ENCODE measurements at places on chromosomes 5 and 9.

DNA sequence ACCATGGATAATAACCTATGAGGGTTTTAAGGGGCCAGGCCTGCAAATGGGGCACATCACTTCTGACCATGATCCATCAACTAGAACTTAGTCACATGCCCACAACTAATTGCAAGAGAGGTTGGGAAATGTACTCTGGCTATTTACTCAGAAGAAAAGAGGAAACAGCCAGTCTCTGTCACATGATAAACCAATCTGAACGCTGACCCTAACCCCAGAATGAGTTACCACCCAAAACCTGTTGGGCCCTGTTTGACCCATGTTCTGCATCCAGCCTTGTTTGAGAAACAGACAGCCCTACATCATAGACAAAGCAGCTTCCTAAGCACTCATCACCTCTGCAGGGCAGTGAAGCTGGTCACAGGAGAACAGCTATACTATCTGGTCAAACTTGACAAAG, 5.8 kb downstream of the MACROH2A1 start:
- DNase-seq: no peak

DNA sequence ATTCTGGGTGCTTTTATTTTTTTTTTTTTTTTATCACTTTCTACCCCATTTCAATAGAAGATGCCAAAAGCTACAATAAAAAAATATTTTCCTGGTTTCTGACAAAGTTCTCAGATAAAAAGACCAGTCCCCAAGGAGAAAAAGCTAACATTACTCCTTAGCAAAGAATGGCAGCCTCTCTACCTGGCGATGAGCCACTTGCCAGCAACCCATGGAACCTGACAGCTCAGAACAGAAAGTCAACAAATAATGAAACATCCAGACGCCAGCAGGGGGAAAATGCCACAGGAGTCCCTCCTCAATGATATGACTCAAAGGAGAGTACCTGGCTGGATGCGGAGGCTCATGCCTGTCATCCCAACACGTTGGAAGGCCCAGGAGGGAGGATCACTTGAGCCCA, 123.2 kb downstream of the MYO10 start:
- no peak for DNase-seq

DNA sequence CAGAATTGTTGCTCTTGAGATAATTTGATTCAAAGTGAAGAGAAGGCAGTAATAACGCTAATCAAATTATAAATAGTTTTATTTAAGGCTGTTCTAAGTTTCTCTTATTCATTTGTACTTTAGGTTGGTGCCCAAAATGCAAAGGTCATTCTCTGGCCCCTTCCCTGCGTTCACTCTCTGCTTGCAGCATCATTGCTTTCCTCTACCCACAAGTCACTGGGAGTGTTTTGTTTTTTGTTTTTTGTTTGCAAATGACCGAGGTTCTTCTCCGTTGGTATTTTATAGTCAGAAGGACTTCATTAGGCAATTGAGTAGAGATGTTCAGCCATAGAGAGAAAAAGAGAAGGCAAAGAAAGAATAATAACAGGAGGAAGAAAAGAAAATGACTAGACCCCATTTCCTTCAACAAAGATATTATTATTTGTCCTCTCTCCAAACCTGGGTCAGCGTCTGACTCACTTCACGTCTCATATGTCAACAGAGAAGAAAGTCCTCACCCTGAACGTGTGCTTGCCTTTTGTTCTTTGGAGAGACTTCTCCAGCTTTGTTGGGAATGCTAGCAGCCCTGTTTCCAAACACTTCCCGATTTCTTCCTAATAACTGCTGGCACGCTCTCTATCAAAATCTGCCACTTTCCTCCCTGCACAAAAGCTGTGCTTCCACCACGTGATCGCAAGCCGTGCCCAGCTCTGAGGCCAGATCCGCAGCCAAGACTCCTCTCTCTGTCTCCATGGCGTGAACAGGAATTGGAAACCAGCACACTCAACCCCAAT, 119.8 kb downstream of the EBF1 start:
- DNase-seq: no peak

DNA sequence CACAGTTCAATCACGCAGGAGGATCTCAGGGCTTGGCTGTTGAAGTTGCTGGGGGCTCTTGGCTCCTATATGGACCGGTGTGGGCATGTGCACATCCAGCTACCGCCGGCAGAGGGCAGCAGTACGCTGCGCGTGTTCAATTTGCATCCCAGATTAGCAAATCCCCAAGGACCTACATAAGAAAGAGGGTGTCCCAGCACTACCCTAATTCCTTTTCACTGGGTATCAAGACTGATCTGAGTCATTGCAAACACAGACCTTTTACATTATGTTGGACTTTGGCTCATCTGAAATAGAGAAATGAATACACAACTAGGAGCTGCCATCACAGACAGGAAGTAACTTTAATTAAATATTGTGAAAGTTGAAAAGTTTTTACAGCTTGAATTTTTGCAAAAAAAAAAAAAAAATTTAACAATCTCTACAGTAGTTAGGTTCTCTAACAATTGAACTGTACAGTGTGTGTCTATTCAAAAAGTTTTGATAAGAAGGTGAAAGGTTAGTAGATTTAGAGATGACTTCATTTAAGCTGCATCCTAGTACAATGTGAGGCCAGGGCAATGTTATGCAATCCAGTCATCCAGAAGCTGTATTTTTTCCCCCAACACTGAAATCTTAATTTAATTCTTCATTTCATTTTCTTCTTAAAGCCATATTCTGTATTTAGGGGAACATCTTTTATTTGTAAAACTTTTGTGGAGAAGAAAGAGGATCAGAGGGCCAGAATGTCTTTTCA, 404.0 kb downstream of the EBF1 start:
- peak; percentile 51 for DNase-seq

- no peak for DNase-seq
Measured at GRCh38 chr5:172144291-172144815, 43.7 kb downstream of the STK10 start.

DNA sequence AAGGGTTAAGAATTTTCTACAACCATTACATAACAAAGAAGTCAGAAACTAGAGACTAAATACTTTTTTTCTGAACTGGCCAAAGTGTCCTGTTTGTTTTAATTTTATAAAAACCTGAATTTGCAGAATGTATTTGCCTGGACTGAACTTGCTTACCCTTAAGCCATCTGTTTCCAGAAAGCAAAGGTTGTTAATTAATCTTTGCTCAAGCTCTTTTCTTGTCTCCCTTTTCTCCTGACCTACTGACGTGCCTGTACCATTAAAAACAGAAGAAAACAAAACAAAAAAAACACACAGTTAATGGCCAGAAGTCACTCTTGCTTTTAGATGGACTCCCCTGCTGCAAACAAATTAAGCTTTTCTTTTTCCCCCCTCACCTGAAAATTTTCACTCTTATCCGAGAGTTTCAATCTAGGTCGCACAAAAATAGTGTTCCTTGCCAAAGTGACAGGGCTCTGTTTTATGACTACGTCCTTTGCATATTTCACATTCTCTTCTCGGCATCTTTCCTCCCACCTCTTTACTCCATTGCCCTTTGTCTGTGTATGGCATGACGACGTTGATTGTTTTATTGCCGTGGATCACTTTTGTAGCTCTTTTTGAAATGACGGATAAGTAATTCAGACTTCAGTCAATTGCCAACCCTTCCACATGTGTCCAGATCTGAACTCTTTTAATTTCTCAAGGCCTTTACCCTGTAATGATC, 333.8 kb upstream of the GRIN3A start:
- no peak for DNase-seq

DNA sequence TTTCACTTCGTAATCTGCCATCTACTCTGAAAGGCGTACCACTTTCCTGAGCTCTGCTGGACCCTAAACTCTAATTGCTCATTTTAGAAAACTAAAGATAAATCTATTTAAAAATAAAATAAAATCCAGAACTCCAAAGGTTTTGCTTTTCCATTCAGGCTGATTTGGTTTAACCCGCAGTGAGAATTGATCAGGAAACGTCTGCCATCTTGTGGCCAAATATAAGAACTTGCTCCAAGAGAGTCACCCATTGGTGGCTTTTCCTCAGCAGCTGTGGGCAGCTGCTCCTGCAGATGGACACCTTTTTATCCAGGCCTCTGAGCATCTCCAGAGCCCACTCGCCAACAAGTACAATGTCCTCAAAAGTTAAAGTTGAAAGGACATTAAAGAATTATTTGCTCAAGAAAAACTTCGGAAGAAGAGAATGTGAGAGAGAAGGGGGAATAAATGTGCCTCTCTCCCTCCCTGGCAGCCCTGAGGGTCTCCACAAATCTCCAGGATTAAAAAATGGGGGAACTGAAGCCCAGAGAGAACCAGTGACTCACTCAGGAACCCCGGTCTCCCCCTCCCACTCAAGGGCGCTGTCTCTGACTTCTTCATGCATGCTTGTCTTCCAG, 4.1 kb downstream of the SAXO1 start:
- DNase-seq: peak; percentile 41

- no peak for DNase-seq
Measured at GRCh38 chr9:19431361-19432171, 22.8 kb downstream of the ACER2 start.

- DNase-seq: no peak
Measured at GRCh38 chr5:100708645-100709171, 173.5 kb downstream of the FAM174A start.

All from T-helper 1 cell (primary cell).